Activated T-helper 1 cell treated with anti-CD3 and anti-CD28 coated beads, Interleukin-2, amount 50 U/mL, for 16 hours (primary cell): ENCODE measurements at places on chromosomes 4 and X.

GRCh38 chrX:111168314-111168713 lies 72.3 kb downstream of the PAK3 start:
- DNase-seq: no peak

DNA sequence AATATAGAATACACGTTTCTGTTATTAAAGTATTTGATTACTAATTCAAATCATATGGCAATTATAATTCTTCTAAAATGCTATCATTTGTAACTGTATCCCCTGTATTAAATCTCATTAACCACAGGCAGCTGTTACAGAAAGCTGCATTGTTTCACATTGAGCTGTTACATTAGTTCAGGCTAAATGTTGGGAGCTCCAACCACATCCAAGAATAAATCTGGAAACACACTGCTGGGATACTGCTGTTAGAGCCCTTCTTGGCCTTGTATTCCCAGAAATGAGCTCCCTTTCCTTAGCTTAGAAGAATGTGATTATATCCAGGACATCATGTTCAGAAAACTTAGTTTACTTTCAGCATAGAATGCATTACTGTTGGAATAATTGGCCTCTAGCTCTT lies 48.2 kb downstream of the GUCY1B1 start:
- no peak for DNase-seq

DNA sequence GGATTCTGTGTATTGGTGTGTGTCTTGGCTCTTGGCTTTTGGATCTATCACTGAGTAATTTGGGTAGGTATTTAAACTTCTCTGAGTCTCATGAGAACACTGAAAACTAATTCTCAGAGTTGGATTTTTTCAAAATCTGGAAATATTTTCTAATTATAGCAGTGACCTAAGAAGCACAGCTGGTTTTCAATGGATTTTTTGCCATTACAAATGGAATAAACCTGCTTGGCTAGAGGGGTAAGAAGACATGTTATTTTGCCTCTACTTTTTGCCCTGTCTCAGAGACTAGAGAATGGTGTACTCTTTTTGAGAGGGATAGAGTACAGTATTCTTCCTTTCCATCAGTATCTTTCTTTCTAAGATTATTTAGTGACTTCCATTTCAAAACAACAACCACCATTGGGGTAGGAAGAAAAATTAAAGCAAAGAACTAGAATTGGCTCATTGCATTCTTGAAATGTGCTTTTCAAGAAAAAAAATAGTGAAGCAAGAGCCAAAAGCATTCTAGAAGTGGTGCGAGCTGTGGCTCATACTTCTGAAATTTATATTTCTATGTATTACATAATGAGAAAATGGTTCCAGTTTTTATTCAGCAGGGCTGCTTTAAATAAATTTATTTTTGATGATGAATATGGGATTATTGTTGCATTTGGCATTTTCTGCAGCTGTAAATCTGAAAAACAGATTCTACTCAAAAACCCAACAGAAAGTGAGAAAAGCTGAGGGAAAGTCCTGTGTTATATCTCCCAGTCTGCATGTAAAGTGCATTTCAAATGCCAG lies 850.2 kb upstream of the SLIT2 start:
- DNase-seq: no peak

- DNase-seq: no peak
Measured at GRCh38 chrX:38868941-38869401, 67.7 kb downstream of the MID1IP1 start.

DNA sequence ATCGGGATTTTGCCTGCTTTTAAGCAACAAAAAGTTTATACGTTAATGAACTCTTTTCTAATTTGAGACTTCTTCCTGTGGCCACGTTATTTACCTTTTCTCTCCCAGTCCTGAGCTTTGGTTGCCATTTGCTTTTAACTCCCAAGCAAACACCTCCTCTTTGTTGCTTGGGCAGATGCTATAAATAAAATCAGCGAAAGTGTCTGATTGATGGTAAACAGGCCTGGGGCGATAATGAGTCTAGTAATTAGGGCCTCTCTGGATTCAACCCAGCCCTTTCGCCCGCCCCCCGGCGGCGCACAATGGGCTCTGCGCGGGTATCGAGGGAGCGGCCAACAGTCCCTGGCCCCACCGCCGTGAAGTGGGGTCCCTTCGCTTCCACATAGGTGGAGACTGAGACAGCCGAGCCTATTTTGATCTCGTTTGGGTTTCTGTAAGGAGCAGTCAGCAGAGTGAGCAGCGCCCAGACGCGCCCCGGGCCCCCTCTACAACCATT lies 790 bp downstream of the CLGN start:
- DNase-seq: no peak

GRCh38 chr4:153661908-153662307 lies 22.2 kb upstream of the TLR2 start:
- no peak for DNase-seq
